Osteocyte (in vitro differentiated cells): ENCODE measurements at places on chromosomes 16 and 17. TPM values are rescaled to one million over a fixed set of nuclear protein-coding genes. Genes with fewer than 3 reads are reported as not detected.
A peak's percentile ranks its signal among the peaks of the same experiment; 100 is the strongest.

DNA sequence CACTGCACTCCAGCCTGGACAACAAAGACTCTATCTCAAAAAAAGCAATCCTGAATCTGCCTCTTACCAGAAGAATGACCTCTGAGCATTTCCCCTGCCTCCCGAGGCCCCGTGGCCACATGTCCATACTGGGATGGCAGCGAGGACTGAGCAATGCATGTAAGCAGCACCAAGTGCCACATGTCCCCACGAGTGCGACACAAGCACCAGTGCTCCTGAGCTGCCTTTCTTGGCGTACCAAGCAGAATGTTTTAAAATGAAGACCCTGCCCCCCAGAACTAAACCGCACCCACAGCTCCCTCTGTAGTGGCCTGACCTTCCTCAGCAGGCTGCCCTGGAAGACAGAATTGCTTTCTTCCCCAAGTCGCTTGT lies 373.3 kb downstream of the SLC39A11 start:
- H3K27me3 ChIP-seq, result no peaks in the 10 kb centered on the region
- no peak overlapping the region for H3K4me3 ChIP-seq
- H3K36me3 ChIP-seq, result peaks cover 2% of the 10 kb centered on the region
- DNase-seq, result no peak

DNA sequence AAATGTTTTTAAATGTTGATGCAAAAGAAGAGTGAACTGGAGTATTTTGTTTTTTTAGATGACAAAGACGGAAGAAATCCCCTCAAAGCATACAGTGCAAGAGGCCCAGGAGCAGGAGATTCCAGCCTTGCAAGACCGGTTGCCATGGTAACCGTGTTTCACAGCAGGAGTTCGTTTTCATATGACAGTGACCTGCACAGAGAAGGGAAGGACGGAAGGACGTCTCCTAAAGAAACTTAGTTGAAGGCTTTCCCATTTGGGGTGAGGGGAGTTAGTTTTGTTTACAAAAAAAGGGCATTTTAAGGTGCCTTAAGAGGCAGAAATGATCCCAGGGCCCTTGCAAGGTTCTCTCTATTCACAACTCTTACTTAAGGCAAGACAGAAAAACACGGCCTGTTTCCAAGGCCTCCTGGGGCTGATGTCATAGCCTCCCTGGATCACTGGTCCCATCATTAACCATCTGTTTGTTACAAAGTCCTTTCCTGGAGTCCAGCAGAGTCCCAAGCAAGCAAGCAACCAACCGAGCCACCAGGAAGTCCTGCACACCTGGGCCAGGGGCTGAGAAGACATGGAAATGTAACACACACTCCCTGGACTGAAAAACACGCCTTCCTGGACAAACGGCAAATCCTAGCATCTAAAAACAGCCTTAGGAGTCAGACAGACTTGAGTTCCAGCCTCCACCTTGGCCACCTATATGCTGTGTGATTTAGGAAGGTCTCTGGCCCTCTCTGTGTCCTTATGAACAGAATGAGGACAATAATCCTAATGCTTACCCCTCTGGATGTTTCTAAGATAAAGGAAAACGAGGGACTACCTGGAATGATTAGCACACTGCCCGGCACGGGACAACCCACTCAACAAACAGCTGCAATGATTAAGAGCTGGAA lies 30.3 kb upstream of the RPH3AL start:
- H3K36me3 ChIP-seq, result no peaks in the 10 kb centered on the region
- DNase-seq, result no peak
- peaks cover 20% of the 10 kb centered on the region for H3K27me3 ChIP-seq

DNA sequence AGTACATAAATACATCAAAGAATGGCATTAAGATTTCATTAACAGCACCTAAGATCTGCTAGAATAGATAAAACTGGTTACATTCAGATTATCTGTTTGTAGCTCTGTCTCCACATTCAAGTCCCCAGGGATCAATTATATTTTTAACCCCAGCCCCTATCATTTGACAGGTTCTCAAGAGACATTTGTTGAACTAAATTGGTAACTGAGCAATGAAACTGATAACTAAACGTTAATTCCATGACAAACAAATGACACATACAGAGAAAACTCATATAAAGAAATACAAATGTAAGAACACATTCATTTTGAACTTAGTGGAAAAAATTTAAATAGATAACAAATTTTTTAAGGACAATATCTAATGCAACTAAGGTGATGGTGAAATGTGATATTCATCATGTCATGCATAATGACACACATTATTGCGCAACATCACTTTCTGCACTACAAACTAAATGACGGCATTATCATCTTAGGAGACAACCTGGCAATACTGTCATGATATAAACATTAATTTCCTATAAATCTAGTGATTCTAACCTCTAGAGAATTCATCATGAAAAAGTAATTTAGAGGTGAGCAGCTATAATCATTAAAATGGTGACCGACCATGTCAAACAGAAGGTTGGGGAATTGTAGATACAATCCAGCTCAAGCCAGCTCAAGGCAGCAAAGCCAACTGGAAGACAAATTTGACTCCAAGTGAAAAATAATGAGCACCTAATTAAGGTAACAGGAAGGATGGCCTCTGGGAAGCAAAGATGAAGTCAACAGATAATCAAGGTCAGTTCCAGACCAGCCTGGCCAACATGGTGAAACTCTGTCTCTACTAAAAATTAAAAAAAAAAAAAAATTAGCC lies 9.5 kb downstream of the ARHGAP17 start:
- peaks cover 3% of the 10 kb centered on the region for H3K36me3 ChIP-seq
- H3K4me1 ChIP-seq, result peaks cover 57% of the 10 kb centered on the region
- no peak for DNase-seq
- no peaks in the 10 kb centered on the region for H3K27me3 ChIP-seq

DNA sequence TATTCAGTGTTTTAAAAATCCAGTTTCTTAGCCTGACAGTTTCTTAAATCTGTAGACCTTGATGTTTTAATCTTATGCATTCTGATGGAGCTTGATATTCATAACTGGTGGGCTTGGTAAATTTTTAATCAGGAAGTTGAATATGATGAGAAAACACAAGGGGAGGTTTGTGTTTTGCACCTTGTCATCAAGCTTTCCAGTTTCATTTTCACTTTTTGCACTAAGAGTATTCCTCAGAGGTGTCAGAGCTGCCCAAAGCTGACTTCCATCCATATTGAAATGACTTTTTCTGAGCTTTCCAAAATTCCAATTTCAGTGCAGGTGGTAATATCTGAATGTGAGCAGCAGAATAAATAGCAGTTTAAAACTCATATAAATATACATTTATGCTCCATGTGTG lies 555.0 kb upstream of the RBFOX1 start:
- no peaks in the 10 kb centered on the region for H3K4me1 ChIP-seq
- no peak for DNase-seq
- H3K4me3 ChIP-seq, result no peak overlapping the region
- no peak overlapping the region for H3K27ac ChIP-seq
- no peaks in the 10 kb centered on the region for H3K36me3 ChIP-seq

DNA sequence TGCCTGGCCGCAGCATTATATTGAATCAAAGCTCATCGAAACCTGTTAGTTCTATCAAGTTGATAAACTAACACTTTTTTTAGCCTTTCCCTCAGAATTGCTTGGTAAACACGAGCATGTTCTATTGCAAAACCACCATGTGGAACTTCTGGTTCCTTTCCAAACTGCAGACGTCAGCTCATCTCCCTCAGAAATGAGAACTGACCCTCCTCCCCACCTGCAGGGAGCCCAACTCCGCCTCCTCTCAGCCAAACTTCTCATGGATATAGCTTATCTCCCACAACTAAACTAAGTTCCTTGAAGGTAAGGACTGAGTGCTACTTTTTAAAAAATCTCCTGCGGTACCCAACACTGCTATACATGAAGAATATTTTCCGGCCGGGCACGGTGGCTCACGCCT lies 6.7 kb downstream of the SHMT1 start:
- H3K27me3 ChIP-seq, result no peaks in the 10 kb centered on the region
- DNase-seq, result no peak
- no peaks in the 10 kb centered on the region for H3K36me3 ChIP-seq
- no peak overlapping the region for H3K27ac ChIP-seq
- no peaks in the 10 kb centered on the region for H3K4me1 ChIP-seq

- H3K36me3 ChIP-seq, result no peaks in the 10 kb centered on the region
- H3K4me3 ChIP-seq, result peak overlapping the region; percentile 66
- H3K27me3 ChIP-seq, result no peaks in the 10 kb centered on the region
Measured at GRCh38 chr16:90020260-90020837, 1.1 kb upstream of the DBNDD1 start.

- no peaks in the 10 kb centered on the region for H3K36me3 ChIP-seq
- no peak overlapping the region for H3K27ac ChIP-seq
- peaks cover 8% of the 10 kb centered on the region for H3K27me3 ChIP-seq
- no peak overlapping the region for H3K4me3 ChIP-seq
- no peaks in the 10 kb centered on the region for H3K4me1 ChIP-seq
Measured at GRCh38 chr17:51933647-51934046, 224.9 kb downstream of the CA10 start.

GRCh38 chr17:11922638-11923037 lies 74.6 kb downstream of the ZNF18 start:
- H3K36me3 ChIP-seq, result no peaks in the 10 kb centered on the region
- no peak overlapping the region for H3K4me3 ChIP-seq
- H3K4me1 ChIP-seq, result no peaks in the 10 kb centered on the region
- H3K27me3 ChIP-seq, result no peaks in the 10 kb centered on the region
- no peak overlapping the region for H3K27ac ChIP-seq

Gene HBA1
- not detected in 2 replicates for total RNA-seq
